T-helper 17 cell (primary cell): ENCODE measurements at places on chromosomes 4 and X. TPM values are rescaled to one million over a fixed set of nuclear protein-coding genes. Genes with fewer than 3 reads are reported as not detected.

DNA sequence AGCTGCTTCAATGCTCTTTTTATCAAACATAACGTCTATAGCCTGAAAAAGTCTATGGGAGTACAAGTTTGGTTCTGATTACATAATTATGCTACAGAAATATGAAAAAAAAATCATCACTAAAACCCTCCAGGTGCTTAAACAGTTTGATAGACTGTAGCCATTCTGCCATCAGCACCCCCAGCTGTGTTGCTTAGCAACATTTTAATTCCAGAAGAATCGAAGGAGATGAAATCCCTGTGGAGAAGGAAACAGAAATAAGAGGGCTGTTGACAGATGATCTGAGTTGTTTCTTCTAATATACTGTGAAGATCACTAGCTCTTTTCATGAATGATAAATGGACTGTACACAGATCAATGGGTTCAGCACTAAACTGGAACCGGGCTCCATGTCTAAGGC is 402.8 kb downstream of the AFF2 start:
- H3K27ac ChIP-seq: no peak overlapping the region
- no peak for DNase-seq
- H3K36me3 ChIP-seq: no peaks in the 10 kb centered on the region
- no peak overlapping the region for H3K4me3 ChIP-seq
- no peaks in the 10 kb centered on the region for H3K27me3 ChIP-seq

- no peaks in the 10 kb centered on the region for H3K27me3 ChIP-seq
- H3K4me1 ChIP-seq: no peaks in the 10 kb centered on the region
- DNase-seq: no peak
- no peak overlapping the region for H3K4me3 ChIP-seq
- no peak overlapping the region for H3K27ac ChIP-seq
- H3K36me3 ChIP-seq: no peaks in the 10 kb centered on the region
These were observed 51.7 kb downstream of the SLC7A11 start for GRCh38 chr4:138190452-138190858.

DNA sequence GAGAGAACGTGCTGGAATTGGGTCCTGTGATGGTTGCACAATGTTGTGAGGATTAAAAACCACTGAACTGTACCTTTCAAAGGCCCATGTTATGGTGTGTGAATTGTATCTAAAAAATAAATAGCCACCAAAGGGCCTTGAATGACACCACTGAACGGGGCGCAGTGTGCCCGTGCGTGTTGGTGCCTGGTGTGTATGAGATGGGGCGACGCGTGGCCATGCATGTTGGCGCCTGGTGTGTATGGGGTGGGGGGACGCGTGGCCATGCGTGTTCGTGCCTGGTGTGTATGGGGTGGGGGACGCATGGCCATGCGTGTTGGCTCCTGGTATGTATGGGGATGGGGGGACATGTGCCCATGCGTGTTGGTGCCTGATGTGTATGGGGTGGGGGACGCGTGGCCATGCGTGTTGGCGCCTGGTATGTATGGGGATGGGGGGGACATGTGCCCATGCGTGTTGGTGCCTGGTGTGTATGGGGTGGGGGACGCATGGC is 66.6 kb upstream of the HELT start:
- no peaks in the 10 kb centered on the region for H3K4me1 ChIP-seq
- no peak for DNase-seq
- no peak overlapping the region for H3K4me3 ChIP-seq
- peaks cover 62% of the 10 kb centered on the region for H3K27me3 ChIP-seq

GRCh38 chrX:132488180-132488705 is 595 bp downstream of the MBNL3 start:
- DNase-seq: no peak
- H3K4me3 ChIP-seq: peak overlapping the region; percentile 94
- peak overlapping the region; percentile 96 for H3K27ac ChIP-seq
- H3K27me3 ChIP-seq: no peaks in the 10 kb centered on the region

DNA sequence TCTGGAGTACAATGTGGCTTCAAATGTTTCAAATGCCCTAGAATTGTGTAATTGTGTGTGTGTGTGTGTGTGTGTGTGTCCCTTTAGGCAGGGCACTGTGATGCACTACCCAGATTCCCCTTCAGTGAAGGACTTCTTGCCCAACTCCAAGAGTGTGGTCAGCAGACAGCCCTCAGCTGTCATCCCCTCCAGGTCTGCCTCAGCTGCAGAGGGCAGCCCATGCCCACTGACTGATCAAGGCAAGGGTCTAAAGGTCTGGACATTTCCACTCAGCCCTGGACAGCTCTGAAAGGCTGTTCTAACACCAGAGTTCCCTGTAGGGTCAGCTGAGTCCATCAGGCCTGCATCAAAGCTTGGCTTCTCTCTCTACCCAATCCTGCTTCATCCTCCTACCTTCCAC is 83.9 kb upstream of the USP9X start:
- no peak overlapping the region for H3K4me3 ChIP-seq
- no peaks in the 10 kb centered on the region for H3K4me1 ChIP-seq
- H3K27me3 ChIP-seq: no peaks in the 10 kb centered on the region
- no peak for DNase-seq
- H3K36me3 ChIP-seq: no peaks in the 10 kb centered on the region

DNA sequence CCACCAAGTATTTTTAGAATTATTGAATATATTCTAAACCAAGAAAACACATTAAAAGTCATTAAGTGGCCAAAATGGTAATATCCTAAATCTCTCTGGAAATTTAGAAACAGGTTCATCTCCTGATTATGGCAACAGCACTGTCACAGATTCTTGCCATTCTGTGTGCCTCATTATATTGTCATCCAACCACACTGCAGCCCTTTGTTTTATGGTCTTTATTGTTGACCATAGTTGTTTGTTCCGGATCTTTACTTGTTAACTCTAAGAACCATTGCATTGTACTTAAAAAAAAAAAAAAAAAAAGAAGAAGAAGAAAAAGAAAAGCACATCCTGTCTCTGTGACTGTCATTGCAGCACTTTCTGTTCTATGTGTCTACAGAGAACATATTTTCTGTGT is 822.1 kb upstream of the ADGRL3 start:
- no peak for DNase-seq
- H3K27ac ChIP-seq: no peak overlapping the region
- no peaks in the 10 kb centered on the region for H3K27me3 ChIP-seq
- no peaks in the 10 kb centered on the region for H3K36me3 ChIP-seq
- no peaks in the 10 kb centered on the region for H3K4me1 ChIP-seq

DNA sequence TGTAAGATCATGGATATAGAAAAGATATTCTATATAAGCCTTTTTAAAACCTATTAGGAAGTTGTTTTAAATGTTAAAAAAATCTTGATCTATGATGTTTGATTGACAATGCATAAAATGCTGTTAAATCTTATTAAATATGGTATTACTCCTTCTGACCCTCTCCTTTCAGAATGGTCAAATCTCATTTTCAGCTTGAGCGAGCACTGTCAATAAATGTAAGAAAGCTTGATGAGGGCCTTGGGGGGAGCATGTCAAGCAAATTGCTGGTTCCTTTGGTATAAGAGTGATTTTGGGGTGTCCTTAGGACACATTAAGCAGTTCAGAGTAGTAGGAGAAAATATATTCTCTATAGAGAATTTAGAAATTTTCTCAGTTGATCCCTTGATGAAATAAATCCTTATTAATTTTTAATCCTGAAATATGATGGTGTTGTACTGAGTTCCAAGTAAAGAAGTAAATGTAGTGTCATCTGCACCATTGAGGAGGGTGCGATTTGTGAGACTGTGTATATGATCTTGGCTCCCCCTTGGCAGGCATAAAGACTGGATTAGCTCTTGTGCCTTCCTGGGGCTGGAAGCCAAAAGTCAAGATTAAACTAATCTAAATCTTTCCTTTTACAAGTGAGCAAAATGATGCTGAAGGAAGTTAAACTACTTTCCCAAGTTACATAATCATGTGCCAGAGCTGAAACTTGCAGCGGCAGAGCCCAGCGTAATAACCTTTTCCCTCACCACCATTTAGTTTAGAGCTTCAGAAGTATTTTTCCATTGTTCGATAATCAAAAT is 82.6 kb upstream of the ANK2 start:
- H3K4me3 ChIP-seq: no peak overlapping the region
- H3K27ac ChIP-seq: no peak overlapping the region
- H3K4me1 ChIP-seq: no peaks in the 10 kb centered on the region

DNA sequence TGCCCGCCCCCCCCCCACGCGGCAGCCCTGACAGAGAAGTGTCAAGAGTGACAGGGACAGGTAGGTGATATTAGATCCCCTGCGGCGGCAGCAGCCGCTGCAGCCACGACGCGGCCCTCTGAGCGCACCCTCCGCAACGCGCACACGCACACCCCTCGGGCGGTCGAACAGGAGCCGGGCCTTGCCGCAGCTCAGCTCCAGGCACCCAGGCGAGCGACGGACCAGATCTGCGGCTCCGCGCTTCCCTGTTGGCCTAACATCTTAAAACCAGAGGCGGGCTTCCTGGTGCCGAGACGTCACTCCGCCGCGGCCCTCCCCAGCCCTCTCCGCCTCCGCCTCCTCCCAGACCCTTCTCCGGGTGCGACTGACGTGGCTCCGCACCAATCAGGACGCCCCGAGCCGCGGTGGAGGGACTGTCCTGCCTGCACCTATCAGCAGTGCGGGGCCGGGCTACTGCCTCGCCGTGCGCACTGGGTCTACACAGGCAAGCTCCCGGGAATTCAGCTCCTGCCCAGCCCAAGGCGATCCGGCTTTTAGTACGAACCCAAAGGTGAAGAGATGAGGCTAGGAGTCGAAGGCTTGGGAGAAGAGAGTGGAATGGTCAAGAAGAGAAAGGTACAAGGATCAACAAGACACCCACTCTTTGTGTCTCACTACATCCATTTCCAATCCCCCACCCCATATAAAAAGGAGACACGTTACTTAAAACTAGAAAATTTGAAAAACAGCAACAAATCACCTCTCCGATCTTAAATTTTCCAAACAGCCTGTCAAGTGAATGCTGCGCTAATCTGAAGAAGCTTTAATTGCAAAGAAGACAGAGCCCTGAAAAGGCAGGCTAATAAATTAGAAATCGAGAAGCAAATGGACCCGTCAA is at the start of gene PITX2:
Gene PITX2, minus strand, starts transcription at position 237 of the 877 bp plus-strand sequence. CDS start 617 bp downstream, outside the sequence.
- H3K4me1 ChIP-seq: peaks cover 2% of the 10 kb centered on the region
- H3K4me3 ChIP-seq: peak within 1 kb of the TSS; percentile 73
- H3K27me3 ChIP-seq: peaks cover 97% of the 10 kb centered on the region
- H3K36me3 ChIP-seq: peaks cover 2% of the 10 kb centered on the region

DNA sequence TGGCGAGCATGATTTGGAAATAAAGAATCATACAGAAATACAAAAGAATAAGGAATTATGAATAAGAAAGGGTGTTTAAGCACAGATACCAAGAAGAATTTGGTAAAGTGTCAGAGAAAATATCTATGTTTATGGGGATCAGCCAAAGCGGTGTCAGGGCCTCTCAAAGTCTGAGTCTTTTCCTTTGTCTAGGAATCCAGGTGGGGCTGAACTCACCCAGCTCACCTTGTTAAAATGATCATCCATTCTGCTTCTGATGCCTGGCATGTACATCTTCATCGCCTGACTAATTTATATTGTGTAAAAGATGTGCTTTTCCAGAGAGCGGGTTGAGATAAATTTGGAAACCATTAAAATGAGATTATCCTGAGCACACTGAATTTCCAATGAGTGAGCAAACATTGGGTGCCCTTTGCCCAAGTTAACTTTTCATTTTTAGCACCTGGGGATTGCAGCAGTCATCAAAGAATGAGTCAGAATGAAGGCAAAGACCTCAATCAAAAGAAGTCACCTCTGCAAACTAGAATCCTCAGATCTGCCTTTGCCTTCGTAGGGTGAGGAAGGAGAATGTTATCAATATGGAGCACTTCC is 141.9 kb upstream of the ANXA3 start:
- no peaks in the 10 kb centered on the region for H3K36me3 ChIP-seq
- no peak overlapping the region for H3K4me3 ChIP-seq
- H3K27ac ChIP-seq: no peak overlapping the region
- H3K4me1 ChIP-seq: no peaks in the 10 kb centered on the region

- no peaks in the 10 kb centered on the region for H3K36me3 ChIP-seq
- no peaks in the 10 kb centered on the region for H3K4me1 ChIP-seq
- H3K27me3 ChIP-seq: no peaks in the 10 kb centered on the region
- no peak for DNase-seq
These were observed 308.9 kb downstream of the ARHGAP24 start for GRCh38 chr4:85783900-85784299.

DNA sequence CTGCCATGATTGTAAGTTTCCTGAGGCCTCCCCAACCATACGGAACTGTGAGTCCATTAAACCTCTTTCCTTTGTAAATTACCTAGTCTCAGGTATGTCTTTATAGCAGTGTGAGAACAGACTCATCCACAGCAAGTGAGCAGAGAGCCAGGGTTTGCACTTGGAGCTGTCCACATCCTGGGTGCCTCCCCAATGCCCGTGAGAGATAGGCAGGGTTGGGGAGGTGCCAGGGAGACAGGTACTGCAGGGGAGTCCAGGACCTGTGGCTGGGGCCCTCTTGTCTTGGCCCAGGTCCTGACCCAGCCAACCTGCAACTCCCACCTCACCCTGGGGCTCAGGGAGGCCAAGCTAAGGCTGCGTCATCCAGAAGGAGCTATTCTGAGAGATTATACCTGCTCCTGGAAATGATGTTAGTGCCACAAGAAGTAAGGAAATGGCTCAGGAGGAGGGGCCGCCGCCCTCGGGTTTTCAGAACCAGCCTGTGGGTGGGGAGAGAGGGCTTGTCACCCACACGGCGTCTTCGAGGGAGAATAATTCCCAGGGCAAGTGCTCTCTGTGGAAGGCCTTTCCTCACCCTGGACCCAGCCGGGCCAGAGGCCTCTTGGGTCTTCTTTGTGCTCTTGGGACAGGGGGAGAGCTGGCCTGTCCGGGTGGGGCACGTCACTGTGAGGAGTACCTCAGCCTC is 66.5 kb downstream of the ADRA2C start:
- H3K36me3 ChIP-seq: peaks cover 2% of the 10 kb centered on the region
- H3K27ac ChIP-seq: no peak overlapping the region
- DNase-seq: no peak

DNA sequence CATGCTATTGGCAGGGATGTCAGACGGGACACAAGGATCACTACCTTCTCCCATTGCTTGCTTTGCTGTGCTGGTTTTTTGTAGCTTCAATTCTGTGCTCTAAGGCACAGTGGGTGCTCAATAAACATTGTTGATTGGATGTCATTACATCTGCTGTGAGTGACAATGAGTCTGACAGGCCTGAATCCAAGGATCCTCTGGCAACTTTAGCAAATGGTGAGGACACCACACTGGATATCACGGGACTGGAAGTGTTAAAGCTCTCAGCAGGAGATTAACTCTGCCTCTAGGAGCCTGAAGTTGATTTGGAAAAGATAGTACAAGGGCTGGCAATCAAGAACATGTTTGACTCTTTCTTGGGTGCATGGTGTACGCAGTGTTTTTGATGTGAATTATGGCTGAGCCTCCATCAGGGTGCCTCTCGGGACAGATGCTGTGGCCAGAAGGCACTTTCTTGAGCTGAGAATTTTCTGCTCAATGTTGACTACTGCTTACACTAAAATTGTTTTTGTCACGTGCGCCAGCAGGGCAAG is 217.9 kb downstream of the ARAP2 start:
- no peak for DNase-seq
- no peak overlapping the region for H3K27ac ChIP-seq
- no peaks in the 10 kb centered on the region for H3K27me3 ChIP-seq

DNA sequence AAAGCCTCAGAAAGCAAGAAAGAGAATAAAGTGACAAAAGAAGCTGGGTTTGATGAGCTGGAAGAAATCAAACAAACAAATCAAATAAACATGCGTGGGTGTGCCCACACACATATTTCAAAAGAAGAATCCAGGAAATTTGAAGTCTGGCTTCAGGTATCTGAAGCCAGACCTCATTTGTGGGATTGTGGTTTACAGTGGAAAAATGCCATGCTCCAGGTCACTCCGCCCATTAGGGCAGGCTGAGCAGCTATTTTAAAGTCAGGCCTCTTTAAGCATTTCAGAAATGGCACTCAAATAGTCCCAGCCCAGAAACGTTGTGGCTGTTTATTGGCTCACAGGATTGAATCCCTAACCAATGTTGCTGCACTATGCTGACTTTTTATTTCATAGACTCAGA is 226.1 kb upstream of the F9 start:
- H3K36me3 ChIP-seq: peaks cover 3% of the 10 kb centered on the region
- H3K27me3 ChIP-seq: no peaks in the 10 kb centered on the region
- H3K4me3 ChIP-seq: no peak overlapping the region
- no peak for DNase-seq

Gene PRKG2
- 0.55 TPM for total RNA-seq
